Activated T-cell treated with anti-CD3 and anti-CD28 coated beads for 48 hours (primary cell): ENCODE measurements at places on chromosomes 4 and X.

DNA sequence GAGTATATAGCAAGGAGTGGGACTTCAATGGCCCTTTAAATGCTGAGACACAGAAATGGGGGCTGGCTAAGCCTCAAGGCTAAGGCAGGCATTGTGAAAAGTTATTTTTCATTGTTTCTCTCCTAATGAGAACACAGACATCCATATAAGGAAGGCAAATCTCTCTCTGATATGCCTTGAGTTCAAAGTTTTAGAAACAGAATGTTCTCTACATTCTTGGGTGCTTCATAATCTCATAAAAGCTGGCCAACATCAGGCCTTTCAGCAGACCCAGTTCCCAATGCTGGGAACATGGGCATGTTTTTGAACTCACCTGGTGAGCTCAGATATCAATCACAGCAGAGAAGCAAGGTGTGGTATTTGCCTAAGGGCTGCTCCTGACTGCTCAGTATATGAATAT, 19.4 kb upstream of the RAB40A start:
- DNase-seq = no peak

DNA sequence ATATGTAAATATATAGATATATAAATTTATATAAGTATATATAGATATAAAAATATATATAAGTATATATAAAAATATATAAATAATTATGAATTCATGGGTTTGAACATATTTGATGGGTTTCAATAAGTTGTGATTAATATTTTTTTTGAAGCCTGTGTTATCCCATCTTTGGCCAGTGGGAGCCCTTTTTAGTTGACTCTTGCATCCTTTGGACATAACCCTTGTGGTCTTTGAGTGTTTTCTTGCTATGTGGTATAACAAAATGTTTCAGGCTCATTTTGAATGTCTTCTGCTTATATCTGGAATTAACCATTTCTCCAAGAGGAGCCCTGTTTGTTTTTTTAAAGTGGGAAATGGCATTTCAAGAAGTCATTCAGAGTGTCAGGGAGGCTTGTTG, 15.2 kb downstream of the SNX25 start:
- no peak for DNase-seq

DNA sequence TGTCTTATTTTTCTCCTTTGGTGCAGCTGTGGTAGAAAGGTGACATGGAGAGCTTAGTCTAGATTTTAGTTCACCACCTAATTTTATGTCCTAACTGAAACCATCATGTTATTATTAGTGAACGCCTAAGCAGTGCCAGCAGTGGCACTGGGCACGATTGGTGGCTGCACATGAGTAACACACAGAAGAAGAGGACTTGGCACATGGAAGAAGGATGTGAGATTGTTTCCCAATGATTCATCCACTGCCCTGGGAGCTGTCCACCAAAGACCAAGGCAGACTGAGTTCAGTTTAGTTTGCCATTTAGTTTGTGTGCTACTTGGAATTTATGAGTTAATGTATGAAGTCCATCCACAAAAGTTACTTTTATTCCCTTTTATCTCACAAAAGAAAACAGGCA, 68.1 kb upstream of the NAP1L5 start:
- no peak for DNase-seq

- no peak for DNase-seq
These were observed 138.3 kb upstream of the PDHA2 start for GRCh38 chr4:95701500-95702170.

GRCh38 chr4:95547715-95548471, 880 bp downstream of the UNC5C start:
- DNase-seq = no peak

DNA sequence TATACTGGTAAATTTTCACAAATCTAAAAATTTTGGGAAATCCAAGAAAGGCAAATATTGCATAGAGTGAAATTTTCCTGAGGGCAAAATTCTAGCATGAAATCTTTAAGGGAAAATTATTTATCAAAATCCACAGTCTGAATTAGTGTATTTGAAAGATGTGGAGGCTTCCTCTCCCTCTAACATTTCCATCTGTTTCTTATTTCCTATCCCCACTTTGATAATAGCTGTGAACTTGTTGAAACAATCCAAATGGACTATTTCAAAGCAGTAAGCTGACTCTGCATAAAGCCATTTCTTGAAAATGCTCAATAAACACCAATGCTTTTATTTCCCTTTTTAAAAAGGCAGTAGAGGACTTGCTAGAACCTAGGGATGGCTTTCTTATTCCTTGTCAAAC, 107.3 kb upstream of the PABPC4L start:
- no peak for DNase-seq

DNA sequence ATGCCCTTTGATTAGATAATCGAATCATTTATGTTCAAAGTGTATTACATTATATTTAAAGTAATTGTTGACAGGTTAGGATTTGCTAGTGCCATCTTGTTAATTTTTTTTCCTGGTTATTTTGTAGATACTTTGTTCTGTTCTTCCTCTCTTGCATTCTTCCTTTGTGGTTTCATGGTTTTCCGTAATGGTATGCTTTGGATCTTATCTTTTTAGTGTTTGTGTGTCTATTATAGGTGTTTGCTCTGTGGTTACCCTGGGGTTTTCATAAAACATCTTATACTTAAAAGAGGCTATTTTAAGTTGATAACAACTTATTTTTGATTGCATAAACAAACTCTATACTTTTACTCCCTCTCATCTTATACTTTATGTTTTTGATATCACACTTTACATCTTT, 108.2 kb upstream of the SRD5A3 start:
- no peak for DNase-seq

DNA sequence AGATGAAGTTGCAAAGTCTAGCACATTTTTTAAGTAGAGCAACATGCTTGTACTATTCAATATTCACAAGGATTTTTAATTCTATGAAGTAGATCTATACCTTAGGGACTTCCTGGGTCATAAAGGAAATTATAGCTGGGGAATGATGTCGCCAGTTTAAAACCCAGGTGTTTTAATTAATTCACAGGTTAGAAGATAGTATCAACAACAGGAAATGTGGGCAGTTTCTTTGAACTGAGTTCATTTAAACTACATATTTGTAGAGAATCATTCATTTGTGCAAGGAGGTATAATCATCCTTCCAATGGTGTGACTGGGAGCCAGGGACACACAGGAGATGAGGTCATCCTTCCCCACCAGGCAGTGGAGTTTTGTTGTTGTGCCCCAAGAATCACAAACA, 181.3 kb upstream of the KLF3 start:
- no peak for DNase-seq

GRCh38 chrX:1221296-1221845, 8.9 kb upstream of the CRLF2 start:
- no peak for DNase-seq

DNA sequence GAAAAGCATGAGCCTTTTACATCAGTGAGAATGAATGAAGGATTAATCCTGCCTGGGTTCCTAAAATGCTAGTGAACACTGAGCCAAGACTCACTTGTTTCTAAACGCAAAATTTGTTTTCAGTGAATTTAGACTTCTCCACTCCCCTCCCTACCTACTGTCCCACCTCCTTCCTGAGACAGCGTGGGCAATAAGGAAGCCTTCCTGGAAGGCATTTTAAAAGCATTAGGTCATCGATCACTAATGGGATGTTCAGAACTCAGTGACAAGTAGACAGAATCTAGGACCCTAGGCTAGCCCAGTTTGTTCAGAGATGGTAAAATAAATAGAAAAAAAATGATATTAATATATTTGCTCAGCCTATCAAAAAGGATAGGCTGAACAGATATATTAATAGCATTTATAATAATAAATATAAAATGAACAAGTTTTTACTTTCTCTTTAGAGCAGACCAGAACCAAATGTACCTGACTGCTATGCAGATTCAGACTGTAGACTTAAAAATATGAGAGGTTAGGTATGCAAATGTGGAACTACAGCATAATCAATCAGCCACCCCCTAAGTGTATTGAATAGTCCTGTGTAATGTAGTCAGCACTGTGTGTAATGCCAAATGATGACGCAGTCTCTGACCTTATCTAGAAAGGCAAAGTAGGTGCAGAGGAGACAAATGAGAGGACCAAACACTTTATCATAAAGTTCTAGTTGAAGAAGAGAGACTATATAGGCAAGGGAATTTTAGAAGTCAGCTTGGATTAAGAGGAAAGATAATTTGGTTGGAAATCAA, 331.1 kb downstream of the GPAT3 start:
- DNase-seq = no peak

DNA sequence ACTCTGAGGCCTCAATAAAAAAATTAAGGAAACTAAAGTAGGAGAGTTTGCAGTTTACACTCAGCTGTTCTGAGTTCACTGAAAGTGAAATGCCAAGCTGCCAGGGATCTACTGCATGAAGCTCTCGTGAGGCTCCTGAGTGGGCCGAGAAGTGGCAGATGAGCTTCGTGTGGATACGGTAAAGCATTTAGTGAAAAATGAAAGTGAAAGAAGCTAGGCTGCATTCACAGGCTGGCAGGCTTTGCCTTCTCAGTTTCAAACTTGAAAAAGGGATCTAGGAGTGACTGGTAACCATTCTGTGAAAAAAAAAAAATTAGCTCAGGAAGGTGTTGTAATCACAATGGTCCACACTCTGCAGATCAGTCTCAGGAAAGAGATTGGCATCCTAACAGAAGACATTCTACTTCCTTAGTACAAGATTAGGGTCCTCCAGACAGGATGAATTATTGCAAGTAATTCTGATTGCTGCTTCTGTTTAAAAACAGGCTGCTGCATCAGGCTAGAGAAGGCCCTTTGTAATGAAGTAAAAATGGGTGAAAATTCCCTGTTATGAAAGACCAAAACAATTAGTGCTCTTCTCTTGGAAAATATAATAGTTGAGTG, 679.9 kb downstream of the RPA4 start:
- DNase-seq = peak; percentile 1

DNA sequence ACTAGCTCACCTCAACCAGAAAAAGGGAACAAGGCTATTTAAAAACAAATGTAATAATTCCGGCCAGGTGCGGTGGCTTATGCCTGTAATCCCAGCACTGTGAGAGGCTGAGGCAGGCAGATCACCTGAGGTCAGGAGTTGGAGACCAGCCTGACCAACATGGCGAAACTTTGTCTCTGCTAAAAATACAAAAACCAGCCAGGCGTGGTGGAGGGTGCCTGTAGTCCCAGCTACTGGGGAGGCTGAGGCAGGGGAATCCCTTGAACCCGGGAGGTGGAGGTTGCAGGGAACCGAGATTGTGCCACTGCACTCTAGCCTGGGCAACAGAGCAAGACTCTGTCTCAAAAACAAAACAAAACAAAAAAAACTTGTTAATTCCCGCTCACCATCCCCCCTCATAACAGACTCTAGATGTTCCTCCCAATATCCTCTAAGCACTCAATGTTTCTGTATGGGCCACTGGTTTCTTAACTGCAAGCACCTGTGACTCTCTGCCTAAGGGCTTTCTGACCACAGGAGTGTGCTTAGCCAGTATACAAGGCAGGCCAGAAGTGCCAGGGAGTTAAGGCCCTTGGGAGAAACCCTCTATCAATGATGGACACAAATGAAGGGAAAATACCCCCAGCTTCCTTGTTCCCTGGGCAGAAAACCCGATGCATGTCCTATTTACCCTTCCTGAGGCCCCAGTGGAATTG, 21.0 kb upstream of the THOC2 start:
- no peak for DNase-seq

GRCh38 chrX:103864149-103864548, 32.1 kb upstream of the RAB9B start:
- DNase-seq = no peak

DNA sequence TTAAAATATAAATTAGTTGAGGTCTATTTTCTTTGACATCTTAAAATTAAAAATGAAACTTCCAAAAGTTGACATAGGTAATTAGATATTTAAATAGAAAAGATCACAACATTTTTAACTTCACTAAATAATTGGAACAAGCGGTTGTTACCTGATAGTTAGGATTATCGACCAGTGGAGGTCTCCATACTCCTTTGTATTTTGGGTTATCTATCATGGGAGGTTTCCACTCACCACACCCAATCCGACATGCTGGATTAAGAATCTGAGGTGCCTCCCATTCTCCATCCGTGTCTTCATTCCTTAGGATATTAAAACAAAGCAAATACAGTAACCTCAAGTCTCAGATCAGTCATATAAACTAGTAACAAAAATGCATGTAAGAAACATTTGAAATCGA, 22.2 kb downstream of the SCOC start:
- DNase-seq = no peak

GRCh38 chrX:104255465-104255864, 732 bp upstream of the ESX1 start:
- no peak for DNase-seq

DNA sequence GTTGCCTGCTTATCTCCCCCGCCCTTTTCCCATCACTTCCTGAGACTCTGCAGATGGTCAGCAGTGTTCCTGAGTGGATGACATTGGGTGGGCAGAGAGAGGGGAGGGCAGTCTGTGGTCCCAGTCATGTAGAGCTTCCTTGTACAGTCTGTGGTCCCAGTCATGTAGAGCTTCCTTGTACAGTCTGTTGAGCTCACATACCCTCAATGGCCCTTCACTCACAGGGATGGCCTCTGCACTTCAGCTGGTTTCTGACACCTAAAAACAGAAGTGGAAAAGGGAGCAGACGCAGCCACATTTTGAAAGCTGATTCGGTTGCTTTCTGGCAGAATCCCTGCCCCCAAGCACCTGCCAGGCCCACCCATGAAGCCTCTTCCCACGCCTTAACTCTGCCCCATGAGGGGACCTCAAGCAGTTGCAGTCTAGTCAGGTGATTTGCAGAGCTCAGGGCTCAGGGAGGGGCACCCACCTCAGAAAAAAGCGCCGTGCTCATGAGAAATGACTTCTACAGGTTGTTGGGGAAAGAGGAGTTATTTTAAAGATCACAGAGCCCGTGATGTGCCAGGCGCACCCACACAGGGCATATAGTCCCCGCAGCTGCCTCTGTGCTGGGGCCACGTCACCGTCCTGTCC, 3.6 kb upstream of the TMEM271 start:
- DNase-seq = no peak

DNA sequence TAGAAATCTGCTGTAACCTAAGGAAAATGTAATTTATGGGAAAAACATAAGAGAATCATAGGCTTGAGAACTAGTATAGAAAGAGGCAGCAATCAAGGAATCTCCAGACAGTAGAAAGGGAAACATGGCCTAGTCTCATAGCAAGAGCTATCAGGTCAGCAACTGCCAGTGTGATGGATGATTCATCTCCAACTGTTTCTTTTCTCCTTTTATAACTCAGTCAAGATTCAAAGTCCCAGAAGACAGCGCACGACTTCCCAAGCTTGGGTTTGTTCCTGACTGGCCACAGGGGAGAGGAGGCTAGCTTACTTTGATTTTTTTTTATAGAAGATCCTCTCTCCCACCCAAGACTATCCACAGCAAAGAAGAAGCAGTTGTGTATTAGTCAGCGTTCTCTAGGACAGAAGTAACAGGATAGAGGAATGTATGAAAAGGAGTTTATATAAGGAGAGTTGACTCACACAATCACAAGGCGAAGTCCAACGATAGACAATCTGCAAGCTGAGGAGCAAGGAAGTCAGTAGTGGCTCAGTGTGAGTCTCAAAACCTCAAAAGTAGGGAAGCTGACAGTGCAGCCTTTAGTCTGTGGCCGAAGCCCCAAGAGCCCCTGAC, 181.5 kb downstream of the GC start:
- no peak for DNase-seq

DNA sequence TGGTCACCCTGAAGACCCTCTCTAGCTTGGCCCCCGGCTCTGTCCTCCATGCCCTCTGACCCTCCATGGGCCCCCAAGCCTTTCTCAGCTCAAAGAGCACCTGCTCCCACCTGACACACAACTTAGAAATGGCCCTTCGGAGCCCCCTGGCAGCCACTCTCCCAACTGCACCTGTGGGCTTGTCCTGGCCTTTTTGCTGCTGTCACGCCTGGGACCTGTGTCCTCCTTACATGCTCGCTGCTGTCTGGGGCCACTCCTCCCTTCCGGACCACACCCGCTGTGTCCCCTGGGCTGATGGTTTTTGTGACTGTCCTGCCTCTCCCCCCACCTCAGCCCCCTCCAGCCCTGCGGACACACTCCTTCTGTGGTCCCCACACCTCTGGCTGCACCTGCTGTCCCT, 106.2 kb upstream of the AFAP1 start:
- DNase-seq = no peak
